ENCODE measurements at places on chromosomes 16 and 17.
A peak's percentile ranks its signal among the peaks of the same experiment; 100 is the strongest.

- DNase-seq, result no peak
These were observed 81.3 kb upstream of the PLCG2 start for GRCh38 chr16:81697616-81698309.

GRCh38 chr16:81703177-81704155 lies 75.6 kb upstream of the PLCG2 start:
- DNase-seq, result peak; percentile 92

GRCh38 chr16:78998879-78999278 lies 601.7 kb downstream of the MAF start:
- no peak for DNase-seq

GRCh38 chr17:76547183-76547641 lies 7.4 kb downstream of the PRCD start:
- peak; percentile 72 for DNase-seq

DNA sequence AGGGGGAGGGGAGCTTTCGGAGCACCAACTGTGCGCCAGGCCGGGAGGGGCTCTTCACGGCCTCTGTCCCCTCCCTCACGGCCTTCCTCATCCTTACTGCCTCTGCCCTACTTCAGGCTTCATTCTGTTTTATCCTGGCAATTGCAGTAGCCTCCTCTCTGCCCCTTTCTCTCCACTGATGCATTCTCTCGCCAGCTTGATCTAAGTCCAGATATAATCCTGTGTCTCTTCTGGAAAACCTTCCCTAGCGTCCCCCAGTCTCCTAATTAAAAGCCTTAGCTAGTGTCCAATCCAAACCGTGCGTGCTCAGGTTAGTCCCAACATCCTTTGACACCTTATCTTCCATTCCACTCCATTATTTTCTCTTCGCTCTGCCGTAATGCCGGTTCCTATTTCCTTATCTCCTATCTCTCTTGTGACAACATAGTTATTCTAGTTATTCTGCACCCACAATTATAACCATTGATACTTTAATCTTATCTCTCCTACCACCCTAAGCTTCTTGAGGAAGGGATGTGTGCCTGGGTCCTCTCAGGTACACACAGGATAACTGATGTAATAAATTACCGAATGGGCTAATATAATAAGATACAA lies 869 bp downstream of the ZNF48 start:
- no peak for DNase-seq
